Erythroblast (primary cell): ENCODE measurements at places on chromosomes 5 and 9.

- no peak for DNase-seq
Measured at GRCh38 chr5:11329679-11330078, 568.6 kb upstream of the DAP start.

DNA sequence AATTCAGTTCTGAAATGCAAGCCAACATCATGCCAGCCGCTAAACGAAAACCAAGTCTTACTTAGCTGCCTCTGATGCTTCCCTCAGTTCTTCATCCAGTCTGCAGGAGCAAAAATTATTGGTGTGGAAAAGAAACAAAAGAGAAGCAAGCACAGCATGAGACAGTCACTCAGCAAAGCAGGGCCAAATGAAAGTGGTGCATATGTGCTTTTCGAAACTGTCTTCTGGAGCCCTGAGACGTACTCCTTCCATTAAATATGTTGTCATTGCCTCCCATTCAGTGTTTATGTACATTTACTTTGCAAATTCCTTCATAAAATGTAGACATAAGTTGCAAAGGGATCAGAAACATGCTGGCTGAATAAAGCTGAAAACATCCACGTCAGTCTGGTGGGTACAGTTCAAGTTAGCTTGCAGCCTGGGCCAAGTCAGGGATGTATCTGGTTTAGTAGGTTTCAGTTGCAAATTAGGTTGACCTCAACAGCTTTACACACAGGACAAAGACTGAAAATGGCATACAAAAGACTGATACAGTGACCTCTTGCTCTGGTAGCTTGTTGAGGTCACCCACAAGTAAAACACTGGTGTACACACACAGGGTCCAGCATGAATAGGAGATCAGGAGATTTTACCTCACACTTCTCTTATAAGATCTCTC lies 139.7 kb upstream of the PCA3 start:
- no peak for DNase-seq

DNA sequence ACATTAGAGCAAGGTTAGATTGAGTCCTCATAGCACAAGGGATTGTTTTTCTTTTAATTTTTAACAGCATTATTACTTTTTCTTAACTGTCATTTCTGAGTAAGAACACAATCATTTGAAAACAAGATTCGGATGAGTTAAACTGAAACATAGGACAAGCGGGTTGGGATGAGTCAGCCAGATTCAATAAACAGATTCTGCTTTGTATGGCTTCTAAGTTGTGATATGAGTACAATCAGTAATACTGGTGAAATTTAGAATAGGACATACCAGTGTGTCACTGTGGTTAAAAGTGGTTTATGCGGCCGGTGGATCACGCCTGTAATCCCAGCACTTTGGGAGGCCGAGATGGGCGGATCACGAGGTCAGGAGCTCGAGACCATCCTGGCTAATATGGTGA lies 364.3 kb upstream of the CDH10 start:
- DNase-seq, result no peak

- DNase-seq, result no peak
Measured at GRCh38 chr5:37889612-37890317, 49.9 kb upstream of the GDNF start.

- DNase-seq, result no peak
Measured at GRCh38 chr9:121160025-121160424, 41.6 kb downstream of the RAB14 start.

DNA sequence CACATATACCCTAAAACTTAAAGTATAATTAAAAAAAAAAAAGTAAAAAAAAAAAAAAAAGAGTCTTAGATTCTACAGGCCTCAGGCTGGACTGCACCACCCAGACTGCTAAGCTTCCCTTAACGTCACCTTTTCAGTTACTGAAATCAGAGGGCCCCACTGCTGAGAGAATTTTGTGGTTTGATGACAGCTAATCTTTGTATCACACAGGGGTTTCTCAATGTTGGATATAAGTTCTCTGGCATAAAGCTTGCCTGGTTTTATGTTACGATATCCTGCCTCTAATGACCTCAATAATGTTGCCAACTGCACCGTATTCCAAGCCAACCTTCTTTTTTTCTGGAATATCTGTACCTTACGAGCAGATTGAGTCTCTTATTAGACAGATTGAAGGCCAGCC lies 43.1 kb upstream of the C6 start:
- DNase-seq, result no peak

GRCh38 chr5:179869101-179869500 lies 10.5 kb upstream of the MRNIP start:
- no peak for DNase-seq

- DNase-seq, result peak; percentile 49
Measured at GRCh38 chr5:59660737-59661136, 232.8 kb downstream of the PDE4D start.

DNA sequence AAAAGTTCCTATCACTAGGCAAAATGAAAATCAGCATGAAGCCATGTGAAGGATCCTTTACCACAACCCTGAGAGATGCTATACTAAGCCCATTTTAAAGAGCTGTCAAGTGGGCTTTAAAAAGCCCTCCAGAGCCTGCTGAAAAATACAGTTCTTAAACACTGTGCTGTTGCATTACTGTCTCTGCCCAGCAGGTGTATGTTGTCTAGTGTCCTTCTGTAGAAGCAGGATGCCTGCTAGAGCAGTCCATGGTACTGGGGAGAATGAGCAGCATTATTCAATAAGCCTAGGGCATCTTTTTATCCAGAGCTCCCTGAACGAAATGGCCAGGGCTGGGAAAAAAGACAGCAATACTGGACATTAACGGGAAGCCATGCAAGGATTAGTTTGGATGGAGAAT lies 126.2 kb upstream of the PLCXD3 start:
- peak; percentile 10 for DNase-seq

DNA sequence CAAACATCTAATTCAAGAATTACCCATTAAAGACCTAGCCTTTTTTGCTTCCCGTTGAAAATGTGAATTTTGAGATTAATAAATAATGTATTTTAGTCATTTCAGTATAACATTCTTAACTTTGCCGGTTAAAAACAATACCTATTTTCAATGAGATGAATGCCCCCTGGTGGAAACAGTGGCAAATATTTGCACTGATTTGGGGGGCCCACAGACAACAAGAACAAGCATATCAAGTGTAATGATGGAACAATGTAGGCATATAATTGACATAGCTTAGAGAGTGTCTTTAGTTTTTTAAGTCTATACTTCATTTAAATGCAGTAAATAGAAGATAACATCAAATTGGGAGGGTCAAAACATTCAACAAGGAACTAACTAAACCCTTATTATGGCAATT lies 111.9 kb downstream of the NTRK2 start:
- peak; percentile 1 for DNase-seq

DNA sequence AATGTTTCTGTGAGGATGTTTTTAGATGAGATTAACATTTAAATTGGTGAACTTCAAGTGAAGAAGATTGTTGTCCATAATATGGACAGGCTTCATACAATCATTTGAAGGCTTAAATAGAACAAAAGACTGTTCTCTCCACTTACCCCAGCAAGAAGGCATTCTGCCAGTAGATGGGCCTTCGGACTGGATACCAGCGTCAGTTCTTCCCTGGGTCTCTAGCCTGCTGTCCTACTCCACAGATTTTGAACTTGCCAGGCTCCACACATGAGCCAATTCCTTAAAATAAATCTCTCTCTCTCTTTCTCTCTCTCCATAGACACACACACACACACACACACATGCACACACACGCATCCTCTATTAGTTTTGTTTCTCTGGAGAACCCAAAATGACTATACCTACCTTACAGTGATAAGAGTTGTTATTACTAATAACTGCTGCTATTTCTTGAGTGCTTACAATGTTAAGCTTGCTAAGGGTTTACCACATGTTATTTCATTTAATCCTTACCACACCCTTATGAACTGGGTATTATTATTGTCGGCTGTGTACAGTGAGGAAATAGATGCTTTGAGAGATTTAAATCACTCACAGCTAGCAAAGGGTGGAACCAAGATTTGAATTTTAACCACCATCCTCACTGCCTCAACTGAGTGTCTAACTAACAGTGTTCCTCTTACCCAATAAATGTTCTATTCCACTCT lies 19.8 kb upstream of the IQGAP2 start:
- no peak for DNase-seq

DNA sequence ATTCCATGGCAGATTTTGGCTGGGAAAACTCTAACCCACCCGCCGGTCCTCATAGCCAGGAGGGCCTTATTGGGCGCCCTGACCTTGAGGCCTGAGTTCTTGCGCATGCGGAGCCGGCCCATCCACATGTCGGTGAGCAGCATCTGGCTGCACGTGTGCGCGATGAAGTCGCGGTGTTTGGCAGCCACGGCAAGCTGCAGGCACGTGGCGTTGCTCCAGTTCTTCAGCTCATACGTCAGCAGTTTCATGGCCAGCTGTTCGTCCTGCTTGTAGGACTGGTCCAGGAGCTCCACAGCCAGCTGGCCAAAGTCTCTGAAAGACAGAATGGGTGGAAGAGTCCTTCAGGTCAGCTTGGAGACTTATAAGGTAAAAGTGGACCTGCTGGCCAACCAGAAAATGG lies 204.3 kb upstream of the KLF9 start:
- no peak for DNase-seq

DNA sequence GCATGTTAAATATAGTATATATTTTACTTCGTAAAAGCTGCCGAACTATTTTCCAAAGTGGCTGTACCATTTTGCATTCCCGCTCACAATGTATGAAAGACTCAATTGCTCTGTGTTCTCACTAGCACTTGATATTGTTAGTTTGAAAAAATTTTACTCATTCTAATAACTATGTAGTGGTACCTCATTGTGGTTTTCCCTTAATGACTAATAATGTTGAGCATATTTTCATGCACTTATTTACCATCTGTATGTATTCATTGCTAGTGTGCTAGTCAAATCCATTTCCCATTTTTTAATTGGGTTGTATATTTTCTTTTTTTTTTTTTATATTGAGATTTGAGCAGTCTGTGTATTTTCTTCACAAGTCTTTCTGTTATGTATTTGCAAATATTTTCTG lies 58.4 kb downstream of the RANBP17 start:
- no peak for DNase-seq

GRCh38 chr9:82466616-82467260 lies 478.2 kb downstream of the SPATA31D1 start:
- no peak for DNase-seq

- DNase-seq, result peak; percentile 64
Measured at GRCh38 chr9:35954942-35955546, 2.9 kb downstream of the OR2S2 start.

DNA sequence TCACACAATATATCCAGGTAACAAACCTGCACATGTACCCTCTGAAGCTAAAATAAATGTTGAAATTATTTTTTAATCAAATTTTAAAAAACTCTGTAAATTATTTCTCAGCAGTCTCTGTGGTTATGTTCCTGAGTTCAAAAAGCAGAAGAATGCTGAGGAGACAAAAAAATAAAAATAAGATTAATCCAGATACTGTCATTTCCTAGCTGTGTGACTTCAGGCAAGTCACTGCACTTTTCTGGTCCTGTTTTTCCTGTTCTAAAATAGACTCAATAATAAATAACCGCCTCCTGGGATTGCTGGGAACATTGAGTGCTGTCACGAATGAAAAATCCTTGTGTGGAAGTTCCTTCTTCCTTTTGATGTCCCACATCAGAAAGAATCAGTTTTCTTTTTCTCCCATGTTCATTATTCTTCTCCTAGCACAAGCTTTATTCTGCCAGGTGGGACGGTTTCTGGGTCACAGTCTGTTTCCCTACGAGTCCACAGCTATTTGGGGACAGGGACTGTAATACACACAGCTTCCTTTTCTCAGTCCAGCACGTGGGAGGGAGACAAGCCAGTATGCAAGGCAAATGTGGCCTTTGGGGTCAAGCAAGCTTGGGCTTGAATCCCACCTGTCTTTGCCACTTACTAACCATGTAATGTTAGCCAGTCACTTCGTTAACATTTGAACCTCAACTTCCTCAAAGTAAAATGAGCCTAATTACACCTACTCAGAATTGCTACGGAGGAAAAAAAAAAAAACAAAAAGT lies 156.9 kb downstream of the TRIM32 start:
- DNase-seq, result no peak

GRCh38 chr5:83724001-83724400 lies 3.3 kb upstream of the HAPLN1 start:
- no peak for DNase-seq

GRCh38 chr9:124444166-124444565 lies 6.1 kb upstream of the ADGRD2 start:
- DNase-seq, result no peak

GRCh38 chr5:181204826-181205760 lies at the start of gene TRIM7:
TRIM7 (minus strand) TSS chr5:181205196; CDS start chr5:181205110, 86 bp downstream.
- no peak for DNase-seq

GRCh38 chr9:31304576-31304975 lies 1079.9 kb upstream of the ACO1 start:
- DNase-seq, result no peak
